Stimulated activated CD4-positive, alpha-beta T cell treated with anti-CD3 and anti-CD28 coated beads, TNF-alpha, amount 100 ng/mL, for 4 hours (primary cell): ENCODE measurements at places on chromosomes 5 and 9.

DNA sequence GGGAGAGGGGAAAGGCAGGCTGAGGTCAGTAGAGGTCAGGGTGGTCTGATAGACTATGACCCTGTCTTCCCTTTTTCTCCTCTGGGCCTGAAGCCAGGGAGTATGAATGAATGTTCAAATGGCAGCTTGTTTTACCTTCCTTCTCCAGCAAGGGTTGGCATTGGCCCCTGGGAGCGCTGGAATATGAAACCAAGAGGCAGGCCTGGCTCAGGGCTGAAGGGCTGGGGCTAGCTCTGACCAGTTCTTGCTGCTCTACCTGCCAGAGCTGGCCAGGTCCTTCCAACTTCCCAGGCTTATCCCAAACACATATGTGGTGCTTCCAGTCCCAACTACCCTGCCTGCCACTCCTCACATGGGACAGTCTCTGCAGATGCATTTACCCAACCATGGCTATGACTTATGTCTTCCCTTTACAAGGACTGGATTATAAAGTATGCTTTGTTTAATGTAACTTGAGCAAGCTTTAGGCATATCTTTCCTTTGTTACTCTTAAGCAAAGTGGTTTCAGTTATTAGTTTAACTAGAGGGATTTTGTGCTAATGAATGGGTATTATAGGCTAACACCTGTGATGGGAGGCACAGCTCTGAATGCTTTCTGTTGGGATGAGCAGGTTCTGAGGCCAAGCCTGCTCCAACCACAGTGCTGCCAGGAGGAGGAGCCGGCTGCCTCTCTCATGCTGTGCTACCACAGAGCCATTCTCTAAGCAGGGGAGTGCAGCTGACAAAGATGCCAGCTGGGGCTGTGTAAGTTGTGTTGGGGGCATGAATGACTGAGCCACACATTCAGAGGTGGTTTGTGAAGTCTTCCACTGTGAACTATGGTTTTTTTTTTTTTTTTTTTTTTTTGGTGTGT, 6.1 kb downstream of the CCNI2 start:
- DNase-seq: no peak

DNA sequence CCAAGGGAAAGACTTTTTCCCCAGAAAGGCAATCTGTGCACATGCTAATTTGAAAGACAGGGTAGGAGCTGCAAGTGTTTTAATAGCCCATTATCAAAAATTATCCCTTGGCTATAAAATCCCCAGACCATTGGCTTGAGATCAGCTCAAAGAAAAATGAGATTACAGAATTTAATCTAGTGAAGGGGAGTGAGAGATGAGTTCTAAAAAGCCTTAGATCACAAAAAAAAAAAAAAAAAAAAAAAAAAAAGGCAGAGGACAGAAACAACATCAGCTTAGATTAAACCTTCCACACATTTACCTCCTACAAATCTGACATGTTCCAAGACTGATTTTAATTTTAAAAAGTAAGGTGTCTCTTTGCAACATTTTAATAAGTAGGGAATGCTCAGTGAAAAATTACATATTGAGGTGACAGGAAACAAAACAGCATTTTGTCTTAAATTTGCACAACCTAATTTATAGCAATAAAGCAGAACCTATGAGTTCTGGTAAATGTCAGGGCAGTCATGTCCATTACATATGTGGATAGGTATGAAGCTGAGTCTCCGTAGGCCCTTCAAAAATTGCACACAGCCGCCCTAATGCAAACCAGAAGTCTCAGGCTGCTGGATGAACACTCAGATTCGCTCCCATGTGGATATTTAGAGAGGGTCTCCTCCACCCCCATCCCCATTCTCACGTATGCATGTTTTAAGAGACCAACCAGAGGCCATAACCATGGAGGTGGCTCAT, 43.4 kb downstream of the NFIB start:
- DNase-seq: no peak

DNA sequence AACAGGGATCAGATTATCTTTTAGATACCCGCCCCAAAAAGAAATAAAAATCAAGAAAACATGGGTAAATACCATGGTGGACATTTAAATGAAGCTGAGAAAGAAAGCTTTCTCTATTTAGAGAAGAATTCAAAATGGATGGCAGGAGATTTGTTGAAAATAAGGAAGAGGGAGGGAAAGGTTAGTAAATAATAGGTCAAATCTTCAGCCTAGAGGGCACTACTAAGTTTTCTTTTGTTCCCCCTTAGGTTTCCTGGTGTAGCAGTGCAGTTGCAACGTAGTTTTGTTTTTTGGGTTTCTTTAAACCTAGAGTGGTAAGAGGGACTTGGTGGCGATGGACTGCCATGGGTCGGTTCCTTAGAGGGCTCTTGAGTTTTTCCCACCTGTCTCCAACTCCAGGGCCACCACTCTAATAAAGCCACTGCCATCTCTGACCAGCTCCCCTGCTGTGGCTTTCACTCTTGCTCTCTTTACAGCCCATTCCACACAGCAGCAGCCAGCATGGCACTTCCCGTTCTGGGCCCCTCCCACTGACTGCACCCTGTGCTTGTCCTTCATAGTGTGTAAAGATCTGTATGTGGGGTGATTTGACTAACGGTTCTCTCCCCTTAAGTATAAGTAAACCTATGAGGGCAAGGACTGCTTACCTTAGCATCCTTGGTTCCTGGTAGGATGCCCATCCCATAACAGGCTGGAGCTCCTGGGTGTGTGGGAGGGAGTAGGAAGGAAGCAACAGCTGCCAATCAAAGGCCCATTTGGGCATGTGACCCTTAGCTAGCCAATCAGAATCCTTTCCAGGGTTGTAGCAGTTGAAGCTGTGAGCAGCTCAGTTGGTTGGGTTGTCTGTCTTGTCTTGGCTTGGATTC, 118.3 kb downstream of the SLC1A3 start:
- DNase-seq: no peak

DNA sequence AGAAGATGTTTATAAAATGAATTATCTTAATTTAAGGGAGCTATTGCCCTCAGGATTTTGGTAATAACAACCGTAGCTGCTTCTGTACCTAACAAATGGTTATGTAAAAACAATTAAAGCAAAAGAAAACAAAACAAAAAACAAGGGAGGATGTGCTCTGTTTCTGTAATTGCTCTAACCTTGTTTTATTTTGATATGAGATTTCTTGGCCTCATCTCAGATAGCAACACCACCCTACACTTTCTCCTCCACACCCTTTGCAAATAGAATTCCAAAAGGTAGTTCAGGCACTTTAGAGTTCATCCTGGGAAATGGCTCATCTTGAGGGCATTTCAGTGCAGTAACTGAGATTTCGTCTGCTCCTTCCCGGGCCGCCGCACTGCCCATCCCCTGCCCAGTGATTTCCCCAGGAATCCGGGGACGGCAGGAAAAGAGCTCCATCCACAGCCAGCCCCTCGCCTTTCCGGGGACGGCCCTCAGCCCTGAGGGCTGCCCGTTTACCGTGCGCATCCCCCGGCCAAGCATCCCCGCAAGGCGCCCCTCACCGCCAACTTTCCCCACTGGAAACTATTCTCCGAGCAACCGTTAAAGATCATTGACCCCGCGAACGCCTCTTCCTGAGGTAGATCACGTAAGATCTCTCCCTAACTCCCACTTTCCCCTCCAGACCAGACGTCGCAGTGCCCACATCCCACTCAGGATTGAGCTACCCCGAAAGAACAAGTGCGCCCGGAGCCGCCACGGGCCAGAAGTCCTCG, 1.2 kb downstream of the FNBP1 start:
- no peak for DNase-seq

DNA sequence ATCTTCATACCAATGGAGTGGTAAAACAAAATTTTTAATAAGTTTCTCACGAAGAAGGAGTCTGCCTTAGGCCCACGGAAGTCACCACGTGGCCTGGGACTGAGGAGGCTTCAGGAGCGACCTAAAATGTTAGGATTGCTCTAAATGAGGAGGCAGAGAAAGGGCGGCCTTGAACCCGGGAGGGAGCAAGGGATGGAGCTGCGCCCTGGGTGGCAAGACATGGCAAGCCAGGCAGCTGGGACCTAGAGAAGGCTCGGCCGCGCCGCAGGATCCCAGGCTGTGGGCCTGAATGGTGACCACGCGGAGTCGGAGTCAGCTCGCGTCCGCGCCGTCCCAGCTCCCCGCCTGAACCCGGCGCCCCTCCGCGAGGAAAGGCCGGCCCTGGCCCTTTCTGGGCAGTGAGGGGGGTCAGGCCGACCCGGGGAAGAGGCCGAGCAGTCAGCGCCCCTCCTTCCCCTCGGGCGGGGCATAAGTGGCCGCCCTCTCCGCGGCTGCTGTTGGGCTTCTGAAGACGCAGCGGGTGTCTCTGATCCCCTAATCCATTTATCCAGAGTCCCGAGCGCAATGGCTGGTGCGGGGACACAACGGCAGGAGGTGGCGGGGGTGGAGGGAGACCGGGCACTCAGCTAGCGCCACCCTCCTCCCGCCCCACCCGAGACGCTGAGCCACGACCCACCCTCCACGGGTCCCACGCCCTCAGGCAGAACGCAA, 10.6 kb downstream of the IRX1 start:
- DNase-seq: no peak

GRCh38 chr9:104286799-104287198, 192.7 kb downstream of the SMC2 start:
- DNase-seq: no peak

DNA sequence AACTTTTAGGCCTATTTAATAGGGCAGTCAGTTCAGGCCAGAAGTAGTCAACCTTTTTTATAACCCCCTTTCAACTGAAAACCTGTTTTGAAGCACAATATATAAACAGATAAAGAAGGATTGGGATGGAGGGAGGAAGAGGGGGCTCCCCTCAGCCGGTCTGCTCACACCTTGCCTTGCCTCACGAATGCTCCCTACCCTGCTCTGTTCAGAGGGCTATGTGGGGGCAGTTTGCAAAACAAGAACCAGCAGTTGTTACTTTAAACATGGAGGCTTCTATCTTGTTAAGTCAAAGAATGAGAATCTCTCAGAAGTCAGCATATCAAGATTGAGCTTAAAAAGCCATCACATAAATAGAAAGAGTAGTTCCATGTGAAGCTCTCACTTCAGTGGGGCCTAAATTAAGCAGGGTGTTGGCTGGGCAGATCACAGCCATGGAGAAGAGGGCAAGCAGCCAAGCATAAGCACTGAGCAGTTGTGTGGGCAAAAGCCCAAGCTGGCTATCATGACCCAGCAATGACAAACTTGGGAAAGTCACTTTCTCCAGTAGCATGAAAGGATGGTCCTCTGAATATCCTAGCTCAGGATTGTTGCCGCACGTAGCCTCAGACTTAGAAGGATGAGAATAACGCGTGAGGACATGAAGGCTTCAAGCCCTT, 70.6 kb downstream of the ALDH1A1 start:
- no peak for DNase-seq

DNA sequence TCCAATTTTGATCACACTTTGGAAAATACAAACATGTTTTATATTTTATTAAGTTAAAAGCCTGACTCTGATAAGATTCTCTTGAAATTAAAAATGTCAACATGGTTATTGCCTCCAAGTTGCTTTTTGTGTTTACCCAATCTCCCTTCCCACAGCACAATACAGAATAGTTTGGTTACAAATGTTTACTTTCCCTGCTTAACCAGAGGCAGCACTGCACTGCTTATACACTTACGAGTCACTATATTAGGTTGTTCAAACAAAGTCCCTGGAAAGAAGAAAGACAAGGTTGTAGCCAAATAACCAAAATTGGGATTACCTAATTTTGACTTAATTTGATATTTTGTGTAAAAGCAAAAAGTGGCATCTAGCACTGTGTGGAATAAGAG, 25.9 kb downstream of the SRFBP1 start:
- DNase-seq: no peak

GRCh38 chr9:104915049-104915448, 12.9 kb downstream of the ABCA1 start:
- DNase-seq: no peak

DNA sequence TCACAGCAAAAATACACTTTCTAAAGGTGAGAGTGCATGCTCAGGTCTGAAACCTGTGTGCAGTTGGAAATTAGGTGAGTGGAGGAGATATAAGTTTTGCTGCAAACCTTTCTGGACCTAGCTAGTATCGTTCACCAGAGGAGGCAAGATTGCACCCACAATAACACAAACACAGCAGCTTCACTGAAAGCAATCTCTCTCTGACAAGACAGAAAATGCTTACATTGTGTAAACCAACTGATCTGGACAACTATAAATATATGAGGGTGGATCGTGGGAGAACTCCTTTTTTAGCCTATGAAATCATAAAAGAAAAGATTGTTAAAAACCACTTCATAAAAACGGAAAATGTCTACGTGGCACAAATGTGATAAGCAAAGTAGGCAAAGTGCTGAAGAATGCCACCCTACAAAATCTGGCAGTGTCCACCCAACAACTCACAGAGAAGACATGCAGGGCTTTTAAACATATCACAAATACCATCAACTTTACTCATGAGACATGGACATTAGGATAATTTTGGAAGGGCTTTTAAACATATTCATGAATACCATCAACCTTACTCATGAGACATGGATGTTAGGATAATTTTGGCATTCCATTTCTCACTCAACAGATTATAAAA, 134.3 kb downstream of the CDH18 start:
- no peak for DNase-seq

DNA sequence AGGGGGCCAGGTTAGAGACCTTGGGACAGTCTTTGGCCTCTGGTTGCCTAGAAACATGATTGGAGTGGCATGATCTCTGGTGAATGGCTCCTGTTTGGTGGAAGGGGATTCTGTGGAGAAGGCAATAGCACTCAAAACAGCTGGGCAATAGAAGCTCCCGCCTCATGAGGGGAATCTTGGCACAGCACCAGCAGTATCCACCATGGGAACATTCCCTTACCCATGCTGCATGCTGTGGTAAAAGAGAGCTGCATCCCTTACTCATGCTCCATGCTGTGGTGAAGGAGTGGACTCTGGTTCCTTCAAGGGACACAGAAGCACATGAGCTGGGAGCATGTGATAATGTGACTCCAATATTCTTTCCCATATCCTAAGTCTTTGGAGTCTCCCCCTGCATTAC, 160.6 kb downstream of the PJA2 start:
- DNase-seq: no peak

GRCh38 chr9:20041697-20042081, 252.9 kb upstream of the SLC24A2 start:
- DNase-seq: no peak

- DNase-seq: no peak
These were observed 40.9 kb downstream of the AMBP start for GRCh38 chr9:114037249-114037648.

GRCh38 chr5:79285833-79286232, 49.9 kb downstream of the JMY start:
- DNase-seq: no peak

GRCh38 chr9:68533678-68534077, 7.0 kb downstream of the TMEM252 start:
- DNase-seq: no peak

GRCh38 chr5:174623018-174623417, 101.4 kb upstream of the MSX2 start:
- no peak for DNase-seq

DNA sequence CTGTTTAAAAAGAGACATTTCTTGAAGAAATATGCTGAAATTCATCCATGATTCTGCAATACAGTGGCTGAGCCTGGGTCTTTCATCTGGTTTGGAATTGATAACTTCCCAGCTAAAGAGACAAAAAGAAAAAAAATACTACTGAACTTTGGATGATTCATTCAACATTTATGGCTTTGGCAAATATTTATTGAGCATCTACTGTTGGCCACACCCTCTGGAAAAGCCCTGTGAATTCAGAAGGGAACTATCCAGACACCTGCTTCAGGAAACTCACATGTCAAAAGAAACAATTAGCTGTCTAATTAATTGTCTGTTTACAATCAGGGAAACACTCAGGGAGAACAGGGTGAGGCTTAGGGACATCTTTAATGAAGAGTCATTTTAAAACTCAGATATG, 17.8 kb upstream of the ZNF622 start:
- DNase-seq: no peak

- no peak for DNase-seq
These were observed 11.2 kb downstream of the SLC45A2 start for GRCh38 chr5:33973271-33973670.

- no peak for DNase-seq
These were observed 1.3 kb downstream of the ADRB2 start for GRCh38 chr5:148827723-148828122.
